ENCODE measurements at places on chromosomes 7 and 10.

GRCh38 chr7:158623241-158623640 lies 35.6 kb upstream of the PTPRN2 start:
- DNase-seq: no peak

DNA sequence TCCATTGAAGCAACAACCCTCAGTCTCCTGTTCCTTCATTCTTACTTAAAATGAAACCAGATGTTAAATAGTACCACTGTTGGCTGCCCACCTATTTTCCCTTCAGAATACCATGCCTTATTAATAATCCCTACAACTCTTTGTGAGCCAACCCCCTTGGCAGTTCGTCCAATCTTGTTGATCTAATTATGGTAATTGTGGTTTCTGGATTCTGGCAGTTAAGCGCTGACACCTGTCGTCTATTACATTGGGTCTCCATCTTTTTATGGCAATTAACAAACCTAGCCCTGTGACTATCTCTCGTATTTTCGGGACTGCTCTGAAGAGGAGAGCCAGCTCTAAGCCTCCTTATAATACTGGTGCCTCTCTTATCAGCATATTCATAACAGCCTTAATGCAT lies 432.0 kb downstream of the ATRNL1 start:
- no peak for DNase-seq

DNA sequence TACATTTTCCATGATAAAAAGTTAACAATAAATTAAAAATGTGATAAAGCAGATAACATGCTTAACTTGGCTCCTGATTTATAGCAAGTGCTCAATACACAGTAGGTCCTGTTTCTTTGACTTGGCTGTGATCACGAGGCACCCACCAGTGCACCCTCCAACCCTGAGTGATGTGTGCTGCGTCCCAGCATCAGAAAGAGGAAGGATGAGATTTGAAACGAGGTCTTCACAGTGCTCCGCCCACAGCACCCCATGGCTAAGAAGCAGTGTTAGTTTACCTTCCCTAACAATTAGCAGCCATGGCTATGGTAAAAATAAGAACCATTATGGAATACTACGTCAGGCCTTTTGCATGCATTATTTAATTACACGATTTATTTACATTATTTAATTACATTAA lies 292.0 kb upstream of the ZMIZ1 start:
- no peak for DNase-seq

DNA sequence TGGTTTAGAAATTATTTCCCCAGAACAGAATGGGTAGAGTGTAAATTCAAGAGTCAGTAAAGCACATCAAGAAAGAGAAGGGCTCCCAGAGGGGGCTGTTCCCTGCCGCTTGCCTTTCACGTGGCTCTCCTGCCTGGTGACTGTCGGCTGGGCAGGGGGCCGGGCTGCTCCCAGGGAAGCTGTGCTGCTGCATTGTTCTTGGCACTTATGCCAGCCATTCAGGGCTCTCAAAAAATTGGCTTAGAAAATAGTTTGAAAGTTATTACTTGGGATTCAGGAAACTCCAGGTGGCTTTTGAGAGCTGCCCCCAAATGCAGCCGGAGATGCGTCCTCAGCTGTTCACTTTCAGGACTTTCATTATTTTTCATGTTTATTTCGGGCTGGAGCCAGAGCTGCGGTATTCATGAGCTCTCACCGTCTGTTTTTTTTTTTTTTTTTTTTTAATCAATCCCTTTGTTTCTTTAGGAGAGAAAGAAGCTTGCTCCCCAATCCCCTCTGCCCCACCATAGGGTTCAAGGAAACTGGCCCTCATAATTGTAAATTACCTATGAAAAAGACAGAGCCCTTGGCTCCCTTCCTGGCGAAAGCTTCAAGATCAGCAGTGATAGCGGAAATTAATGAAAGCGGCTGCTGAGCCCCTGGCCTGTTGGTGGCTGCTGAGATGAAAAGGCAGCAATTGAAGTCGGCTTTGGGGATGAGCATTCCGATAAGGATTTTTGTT lies 94.1 kb downstream of the SORCS3 start:
- no peak for DNase-seq

GRCh38 chr10:2949948-2950354 lies 117.4 kb upstream of the PFKP start:
- no peak for DNase-seq

DNA sequence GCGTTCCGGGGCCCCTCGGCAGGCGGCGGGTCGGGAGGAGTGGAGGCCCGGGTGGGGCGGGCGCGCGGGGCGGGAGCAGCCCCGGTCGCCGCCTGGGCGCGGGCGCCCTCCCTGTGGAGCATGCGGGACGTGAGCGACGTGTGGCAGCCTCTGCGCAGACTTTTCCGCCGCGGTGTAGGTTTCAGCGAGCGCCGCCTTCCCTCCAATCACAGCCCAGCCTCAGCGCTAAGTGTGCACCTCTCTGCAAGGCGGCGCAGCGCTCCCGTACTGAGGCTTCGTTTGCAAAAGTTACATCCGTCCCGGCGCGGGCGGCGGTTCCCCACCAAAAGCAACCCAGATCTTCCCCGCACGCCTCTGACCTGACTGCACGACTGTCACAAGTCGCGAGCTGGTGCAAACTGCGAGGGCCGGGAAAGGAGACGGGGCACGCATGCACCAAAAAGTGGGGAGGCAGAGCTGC lies 1.2 kb upstream of the PFKFB3 start:
- peak; percentile 14 for DNase-seq

GRCh38 chr7:32588657-32589056 lies 93.4 kb downstream of the AVL9 start:
- peak; percentile 93 for DNase-seq

- no peak for DNase-seq
Measured at GRCh38 chr7:1951159-1951536, 281.1 kb downstream of the ELFN1 start.

DNA sequence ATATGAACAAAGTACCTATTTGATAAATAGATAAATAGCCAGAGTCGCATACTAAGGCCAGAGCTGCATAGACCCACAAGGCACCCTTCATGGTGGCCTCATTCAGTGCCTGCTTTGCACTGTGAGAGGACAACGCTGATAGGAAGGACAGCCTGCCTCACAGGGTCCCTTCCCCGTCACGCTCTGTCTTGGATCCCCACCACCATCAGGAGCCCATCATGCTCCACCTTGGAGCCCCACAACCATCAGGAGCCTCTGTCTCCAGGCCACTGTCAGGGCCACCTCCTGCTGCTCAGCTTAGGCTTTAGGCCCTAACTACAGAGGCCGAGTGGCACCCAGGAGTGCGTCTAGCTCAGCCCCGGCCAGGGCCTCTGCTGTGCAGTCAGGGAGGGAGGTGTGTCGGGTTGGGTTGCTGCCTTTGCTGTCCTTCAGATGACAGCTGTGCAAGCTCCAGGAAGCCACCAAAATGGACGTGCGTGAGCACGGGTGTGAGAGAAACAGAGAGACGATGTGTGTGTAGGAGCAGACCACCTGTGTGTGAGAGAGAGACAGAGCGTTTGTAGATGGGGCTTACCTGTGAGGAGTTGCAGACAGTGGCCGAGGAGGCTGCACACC lies 516.9 kb downstream of the GLRX3 start:
- no peak for DNase-seq

GRCh38 chr10:112229096-112229495 lies 45.5 kb upstream of the GPAM start:
- no peak for DNase-seq

DNA sequence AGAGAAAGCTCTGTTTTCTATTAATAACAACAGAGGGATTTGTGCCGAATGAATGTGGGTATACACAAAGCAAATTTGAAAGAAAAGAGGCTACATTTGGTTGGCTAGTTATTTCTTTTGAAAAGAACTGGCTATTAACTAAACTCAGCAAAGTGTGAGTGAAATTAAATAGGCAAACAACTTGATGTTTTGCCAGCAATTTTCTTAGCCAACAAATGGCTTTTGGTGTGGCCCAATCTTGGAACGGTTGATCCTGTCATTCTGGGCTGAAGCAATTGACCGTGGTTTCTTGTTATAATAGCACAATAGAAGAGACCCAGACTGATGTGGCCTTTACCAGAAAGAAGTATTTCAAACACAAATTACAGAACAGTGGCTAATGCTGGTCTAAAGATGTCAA lies 898.6 kb downstream of the KCNMA1 start:
- no peak for DNase-seq

- DNase-seq: no peak
Measured at GRCh38 chr10:33809732-33810131, 475.3 kb upstream of the NRP1 start.

DNA sequence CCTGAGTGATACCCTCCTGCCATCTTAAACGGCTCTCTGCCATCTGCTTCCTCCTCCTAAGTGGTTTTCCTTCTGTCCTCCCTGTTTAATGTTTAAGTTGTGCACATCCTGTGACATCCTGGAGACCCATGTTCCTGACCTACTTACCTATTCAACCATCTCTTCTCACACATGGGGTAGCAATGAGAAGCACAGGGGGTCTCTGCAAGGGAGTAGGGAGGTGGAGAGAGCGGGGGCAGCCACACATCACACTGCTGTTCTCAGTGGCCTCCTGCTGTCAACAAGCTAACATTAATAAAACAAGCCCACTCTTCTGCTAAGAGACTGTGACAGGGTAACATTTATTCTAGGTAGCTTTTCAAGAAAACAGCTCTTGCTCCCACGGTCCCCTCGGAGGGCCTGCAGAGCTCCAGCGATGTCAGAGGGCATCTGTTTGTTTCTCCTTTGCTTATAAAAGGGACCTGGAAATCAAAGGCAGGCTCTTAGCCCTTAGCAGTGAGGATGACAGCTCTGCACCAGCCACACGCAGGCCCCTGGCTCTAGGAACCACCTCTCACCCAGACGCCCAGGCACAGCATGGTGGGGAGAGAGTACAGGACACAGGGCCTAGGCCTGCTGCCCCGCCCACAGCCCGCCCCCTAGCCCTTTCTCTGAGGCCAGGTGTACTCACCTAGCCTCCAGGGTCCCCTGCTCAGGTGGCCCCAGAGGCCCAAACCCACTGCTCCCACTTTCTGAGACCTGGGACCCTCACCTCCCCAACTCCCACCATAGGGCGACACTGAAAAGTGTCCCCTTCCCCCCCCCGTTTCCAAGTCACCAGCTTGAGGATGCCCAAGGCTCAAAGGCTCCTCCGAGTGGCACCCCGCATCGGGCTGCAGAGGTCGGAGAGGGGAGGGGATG lies 943 bp upstream of the SLC18A2 start:
- DNase-seq: no peak

GRCh38 chr10:50577681-50578350 lies 45.9 kb downstream of the SGMS1 start:
- peak; percentile 66 for DNase-seq

GRCh38 chr7:139727151-139727705 lies 50.6 kb downstream of the HIPK2 start:
- no peak for DNase-seq

DNA sequence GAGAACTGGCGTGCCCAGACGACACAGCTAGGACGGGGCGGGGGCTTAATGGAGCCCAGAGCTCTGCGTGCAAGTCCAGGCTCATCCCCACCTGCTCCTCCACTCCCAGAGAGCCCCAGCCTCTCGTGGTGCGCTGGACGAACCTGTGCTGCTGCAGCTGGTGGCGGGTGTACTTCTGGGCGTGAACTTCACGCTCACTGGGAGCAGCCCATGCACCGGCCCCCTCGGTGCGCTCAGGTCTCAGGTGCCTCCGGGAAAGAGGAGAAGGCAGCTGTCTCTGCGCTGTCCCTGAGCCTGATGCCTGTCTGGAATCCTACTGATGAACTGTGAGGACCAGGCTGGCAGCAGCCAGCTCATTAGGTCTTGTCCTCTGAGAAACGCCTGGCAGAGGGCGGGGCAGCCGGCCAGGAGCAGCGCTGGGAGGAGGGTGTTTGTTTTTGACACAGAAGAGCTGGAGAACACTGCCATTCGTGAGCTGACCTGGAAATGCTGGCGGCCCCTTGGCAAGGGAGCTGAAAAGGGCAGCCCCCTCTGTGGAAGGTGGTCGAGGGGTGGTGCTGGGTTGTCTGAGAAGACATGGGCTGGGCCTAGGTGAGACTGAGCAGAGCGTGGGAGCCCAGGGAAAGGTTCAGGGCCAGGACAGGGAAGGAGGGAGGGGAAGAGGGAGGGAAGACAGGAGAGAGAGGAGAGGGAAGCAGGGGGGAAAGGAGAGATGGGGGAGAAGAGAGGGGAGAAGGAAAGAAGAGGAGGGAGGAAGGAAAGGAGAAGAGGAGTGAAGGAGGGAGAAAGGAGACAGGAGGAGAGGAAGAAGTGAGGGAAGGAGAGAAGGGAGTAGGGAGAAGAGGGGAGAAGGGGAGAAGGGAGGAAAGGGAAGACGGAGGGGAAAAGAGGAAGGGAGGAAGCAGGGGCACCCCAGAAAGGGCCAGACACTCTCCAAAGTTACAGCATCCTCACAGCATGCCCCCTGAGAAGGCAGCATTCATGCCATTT lies 53.5 kb upstream of the TNS3 start:
- no peak for DNase-seq

- no peak for DNase-seq
Measured at GRCh38 chr10:120406376-120406775, 50.7 kb upstream of the PLPP4 start.

GRCh38 chr7:120865191-120865981 lies 7.4 kb upstream of the TSPAN12 start:
- no peak for DNase-seq

DNA sequence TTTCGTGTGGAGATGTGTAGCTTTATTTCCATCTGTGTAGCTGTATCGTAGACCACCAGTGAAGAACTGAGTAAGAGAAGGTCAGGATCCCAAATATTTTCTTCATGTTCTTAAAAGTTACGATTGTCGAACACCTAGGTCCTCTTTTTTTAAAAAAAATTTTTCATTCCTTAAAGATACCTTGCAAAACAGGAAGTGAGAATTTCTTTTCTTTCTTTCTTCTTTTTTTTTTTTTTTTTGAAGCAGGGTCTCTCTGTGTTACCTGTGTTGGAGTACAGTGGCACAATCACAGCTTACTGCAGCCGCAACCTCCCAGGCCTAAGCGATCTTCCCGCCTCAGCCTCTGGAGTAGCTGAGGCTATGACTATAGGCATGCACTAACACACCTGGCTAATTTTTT lies 60.8 kb downstream of the PHTF2 start:
- DNase-seq: peak; percentile 1

- DNase-seq: no peak
Measured at GRCh38 chr7:68245688-68246087, 1249.1 kb downstream of the TYW1 start.

- no peak for DNase-seq
Measured at GRCh38 chr10:98589007-98589406, 142.3 kb upstream of the HPS1 start.

- DNase-seq: no peak
Measured at GRCh38 chr10:80555415-80555814, 17.7 kb downstream of the SH2D4B start.

DNA sequence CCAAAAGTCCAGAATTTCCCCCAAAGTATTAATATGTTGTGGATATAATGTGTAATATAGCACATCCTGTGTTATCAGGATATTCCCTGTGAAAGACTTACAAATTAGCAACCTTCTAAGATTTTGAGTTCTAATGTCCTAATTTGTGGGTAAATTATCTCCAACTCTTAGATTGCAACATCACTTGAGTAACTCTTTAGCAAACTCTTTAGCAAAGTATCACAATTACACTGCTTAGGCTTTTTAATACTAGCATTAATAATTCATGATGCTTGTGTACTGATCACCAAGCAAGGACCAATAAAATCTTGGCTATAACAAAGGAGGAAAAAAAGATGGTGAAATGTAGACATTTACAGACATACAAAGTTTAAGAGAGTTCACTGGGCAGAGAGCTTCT lies 27.7 kb downstream of the HIP1 start:
- peak; percentile 13 for DNase-seq
